Hematopoietic multipotent progenitor cell (in vitro differentiated cells): ENCODE measurements at places on chromosomes 7 and 10.

- DNase-seq, result no peak
Measured at GRCh38 chr7:3151784-3152183, 108.1 kb upstream of the CARD11 start.

DNA sequence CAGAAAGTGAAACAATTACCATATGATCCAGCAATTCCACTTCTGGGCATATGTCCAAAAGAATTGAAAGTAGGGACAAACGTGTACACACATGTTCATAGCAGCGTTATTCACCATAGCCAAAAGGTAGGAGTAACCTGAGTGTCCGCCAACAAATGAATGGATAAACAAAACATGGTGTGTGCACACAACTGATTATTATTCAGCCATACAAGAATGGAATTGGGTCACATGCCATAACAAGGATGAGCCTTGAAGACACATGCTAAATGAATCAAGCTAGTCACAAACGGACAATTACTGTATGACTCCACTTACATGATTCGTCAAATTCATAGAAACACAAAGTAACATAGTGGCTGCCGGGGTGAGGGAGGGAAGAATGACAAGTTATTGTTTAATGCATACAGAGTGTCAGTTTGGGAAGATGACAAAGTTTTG is 4.1 kb upstream of the OIT3 start:
- no peak for DNase-seq

DNA sequence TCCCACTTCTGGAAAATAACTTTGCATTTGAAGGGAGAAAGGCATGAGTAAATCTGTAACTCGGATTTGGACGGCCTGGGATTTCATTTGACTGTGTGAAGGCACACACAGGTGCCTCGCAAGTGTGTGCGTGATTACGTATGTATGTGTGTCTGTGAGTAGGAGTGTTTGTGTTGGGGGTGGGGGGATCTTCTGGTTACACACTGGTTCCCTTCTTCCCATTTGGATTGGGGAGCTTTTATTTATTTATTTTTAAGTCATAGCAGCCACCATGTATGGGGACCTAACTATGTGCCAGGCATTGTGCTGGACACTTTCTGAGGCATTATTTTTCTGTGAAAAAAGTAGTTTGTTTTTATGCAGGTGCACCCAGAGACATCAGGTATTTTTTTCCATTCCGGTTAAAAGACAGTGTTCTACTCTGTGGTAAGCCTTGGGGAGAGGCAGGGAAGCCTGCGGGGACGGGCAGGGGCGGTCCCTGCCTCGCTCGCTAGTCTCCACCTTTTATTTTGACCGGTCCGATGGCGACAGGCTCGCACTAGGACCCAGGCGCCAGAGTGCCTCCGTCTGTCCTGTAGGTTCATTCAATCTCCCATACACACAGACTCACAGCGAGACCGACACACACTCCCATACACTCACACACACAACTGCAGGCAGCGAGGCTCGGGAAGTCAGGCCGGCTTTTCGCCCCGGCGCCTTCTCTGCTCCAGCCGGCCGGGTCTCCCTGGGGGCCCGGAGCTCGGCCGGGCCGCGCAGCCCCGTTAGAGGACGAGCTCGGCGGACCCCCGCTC is at the start of gene MXI1:
Gene MXI1 (plus strand): TSS at position 595 of the 794 bp plus-strand sequence. CDS start 204 bp downstream, outside the sequence.
- DNase-seq, result no peak

- DNase-seq, result no peak
Measured at GRCh38 chr10:63456437-63457210, 9.2 kb downstream of the JMJD1C start.

- DNase-seq, result no peak
Measured at GRCh38 chr10:36446881-36447280, 678.5 kb upstream of the ANKRD30A start.

- no peak for DNase-seq
Measured at GRCh38 chr7:139714163-139714901, 63.5 kb downstream of the HIPK2 start.
